ENCODE measurements at places on chromosomes 4 and X.

GRCh38 chr4:25879991-25880651, 17.3 kb upstream of the SEL1L3 start:
- no peak for DNase-seq

DNA sequence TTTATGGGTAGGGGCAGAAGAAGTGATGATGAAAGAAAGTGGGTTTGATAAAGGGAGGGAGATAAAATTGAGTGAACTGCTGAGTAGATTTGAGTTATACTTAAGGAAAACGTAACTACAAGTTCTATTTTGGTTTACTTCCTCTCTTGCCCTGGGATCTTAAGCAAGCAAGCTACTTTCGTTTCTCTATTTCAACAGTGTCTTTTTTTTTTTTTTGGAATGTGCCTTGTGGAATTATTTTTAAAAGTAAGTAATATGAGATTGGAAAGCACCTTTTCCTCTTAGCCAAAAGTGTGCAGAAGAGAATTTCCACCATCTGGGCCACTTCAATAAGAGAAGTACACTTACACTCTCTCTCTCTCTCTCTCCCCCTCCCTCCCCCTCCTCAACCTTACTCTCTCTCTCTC, 16.0 kb upstream of the C4orf36 start:
- DNase-seq, result no peak

GRCh38 chr4:36317721-36318120, 36.3 kb downstream of the DTHD1 start:
- no peak for DNase-seq

DNA sequence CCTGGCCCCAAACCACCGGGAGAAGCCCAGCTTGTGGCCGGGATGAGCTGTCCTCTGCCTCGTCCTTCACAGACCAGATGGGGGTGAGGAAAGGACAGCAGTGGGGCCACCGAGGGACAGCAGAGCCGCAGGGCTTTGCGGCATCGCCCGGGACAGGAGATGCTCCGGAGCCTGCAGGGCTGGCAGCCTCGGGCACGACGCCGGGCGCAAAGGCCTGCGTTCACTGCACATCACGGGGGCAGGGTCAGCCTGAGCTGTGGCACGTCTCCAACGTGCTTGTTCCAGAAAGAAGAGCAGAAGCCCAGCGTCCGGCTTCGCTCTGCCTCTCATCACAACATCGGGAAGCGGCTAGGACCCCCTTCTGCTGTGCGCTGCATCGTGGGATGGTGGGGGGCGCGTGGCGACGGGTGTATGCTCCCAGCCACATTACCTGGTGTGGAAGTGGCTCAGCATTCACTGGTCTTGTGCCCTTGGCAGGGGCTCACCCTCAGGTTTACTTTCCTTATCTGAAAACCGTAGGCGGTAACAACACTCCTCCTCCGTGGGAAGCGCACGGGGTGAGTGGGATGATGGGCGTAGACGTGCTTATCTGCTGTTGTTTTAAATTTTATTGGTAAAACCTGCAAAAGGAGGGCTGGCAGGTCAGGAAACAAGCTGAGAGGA, 7.4 kb downstream of the TADA2B start:
- no peak for DNase-seq

DNA sequence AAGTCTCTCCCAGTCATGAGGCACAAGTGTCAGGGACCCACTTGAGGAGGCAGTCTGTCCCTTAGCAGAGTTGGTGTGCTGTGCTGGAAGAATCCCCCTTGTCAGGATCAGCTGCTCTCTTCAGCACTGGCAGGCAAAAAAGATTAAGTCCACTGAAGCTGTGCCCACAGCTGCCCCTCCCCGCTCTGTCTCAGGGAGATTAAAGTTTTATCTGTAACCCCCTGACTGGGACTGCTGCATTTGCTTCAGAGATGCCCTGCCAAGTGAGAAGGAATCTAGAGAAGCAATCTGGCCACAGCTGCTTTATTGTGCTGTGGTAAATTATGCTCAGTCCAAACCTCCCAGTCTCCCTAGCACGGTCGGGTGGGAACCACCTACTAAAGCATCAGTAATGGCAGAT, 37.4 kb upstream of the HEPH start:
- no peak for DNase-seq

DNA sequence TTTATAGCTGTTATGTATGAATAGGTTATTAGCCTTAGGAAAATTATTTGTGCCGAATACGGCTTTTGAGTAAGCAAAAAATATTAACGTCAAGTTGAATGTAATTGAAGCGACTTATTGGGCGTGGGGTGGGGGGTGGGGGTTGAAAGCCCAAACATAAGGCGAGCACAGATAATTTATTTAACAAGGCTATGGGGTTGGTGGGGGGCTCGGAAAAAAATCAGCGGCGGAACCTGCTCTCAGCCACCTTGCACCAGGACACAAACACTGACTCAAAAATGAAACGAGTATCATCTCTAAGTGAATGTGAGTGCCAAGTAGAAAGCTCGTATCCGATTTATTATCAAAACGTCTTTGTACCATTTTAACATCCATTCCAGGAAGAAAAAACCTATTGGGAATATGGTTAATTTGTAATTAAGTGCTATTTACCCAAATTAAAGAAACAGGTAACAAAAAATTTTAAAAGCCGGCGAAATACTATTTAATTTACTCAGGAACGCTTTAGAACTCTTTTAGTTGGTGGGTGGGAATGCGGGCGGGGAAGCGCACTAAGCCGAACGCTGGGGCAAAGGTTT, 902 bp upstream of the LARP1B start:
- DNase-seq, result no peak

DNA sequence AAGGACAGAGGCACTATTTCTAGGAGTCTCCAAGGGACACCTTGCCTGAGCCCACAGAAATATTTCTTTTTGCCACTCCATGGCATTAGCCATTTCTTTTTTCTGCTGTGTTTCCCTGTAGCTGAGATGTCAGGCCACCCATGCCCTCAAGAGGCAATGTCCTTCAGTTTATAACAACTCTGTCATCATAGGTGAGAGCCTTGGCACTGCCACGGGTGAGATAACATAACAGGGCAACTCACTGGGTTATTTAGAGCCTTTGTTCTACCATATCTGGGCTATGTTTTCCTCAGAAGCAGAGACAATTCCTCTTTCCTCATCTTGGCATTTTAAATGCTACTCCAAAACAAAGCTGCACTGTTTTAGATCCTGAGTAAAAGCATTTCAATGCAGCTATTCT, 99.9 kb upstream of the MAOA start:
- no peak for DNase-seq

DNA sequence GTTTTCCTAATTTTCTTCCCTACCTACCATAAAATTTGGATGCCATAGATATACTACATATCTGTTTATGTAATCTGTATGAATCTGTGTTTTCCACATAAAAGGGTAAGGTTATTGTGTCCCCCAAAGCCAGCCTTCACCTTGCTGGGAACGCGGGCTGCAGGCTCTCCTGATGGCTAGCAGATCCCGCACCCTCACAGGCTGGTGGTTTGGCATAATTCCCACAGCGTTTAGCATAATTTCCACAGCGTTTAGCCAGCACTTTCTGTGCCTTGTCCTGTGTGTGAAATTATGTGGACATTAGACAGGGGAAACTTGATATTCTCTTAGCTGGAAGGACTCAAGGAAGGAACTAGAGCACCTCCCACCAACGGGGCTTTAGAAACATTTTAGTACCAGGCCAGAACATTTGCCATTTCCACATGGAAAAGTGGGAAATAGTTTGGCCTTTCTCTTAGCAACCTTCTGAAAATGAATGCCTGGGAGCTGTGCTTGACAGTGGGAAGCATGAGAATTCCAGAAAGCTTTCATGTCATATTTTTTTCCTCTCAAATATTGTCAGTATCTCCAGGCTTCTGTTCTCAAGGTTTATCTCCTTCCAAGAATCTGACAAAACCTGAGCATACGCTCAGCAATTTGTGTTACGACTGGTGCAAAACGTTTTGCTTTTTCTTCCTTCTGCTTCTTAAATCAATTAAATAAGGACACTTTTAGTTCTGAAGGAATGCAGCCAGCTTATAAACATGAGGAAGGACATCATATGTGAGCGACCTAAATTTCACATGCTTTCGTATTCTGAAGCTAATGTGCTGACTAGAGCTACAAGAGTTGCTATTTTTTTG, 67.9 kb downstream of the STK32B start:
- no peak for DNase-seq

- no peak for DNase-seq
These were observed 89.2 kb upstream of the SH3RF1 start for GRCh38 chr4:169359961-169360360.

- no peak for DNase-seq
These were observed 51.2 kb downstream of the TENM3 start for GRCh38 chr4:182294451-182294850.

- no peak for DNase-seq
These were observed 214.8 kb downstream of the SPATA18 start for GRCh38 chr4:52265781-52266525.

DNA sequence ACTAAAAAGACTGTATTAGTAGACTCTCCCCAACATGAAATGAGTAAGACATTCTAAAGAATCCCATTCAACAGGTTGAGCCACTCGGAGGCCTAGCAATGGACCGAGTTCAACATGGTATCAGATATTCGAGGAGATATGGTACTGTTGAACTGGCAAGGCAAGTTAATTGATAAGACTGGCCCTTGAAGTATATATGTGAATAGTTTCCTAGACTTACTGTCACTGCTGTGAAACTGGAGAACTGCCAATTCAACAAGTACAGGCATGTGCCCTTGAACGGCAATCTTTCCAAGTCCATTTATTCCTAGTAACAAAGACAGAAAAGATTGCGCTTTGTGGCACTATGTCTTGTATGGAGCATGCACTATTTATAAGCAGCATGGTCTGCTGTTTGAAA, 24.4 kb downstream of the FAT1 start:
- no peak for DNase-seq

GRCh38 chrX:154457491-154458115, 478 bp upstream of the PLXNA3 start:
- no peak for DNase-seq

DNA sequence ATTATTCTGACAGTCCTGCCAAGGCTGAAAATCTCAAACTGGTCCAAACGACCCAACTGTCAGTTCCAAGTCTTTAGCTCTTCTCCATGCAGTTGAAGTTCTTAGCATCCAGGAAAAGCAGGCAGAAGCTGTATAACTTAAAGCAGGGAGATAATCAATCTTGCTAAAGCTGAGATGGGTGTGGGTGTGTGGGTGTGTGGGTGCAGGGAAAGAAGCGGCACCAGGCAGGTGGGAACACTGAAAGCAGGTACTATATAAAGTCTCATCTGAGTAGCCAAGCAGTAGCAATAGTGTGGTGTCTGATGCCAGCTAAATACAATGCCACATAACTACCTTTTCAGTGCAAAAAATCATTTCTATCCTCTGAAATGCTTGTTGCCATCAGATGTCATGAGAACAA, 69.7 kb upstream of the EGFL6 start:
- no peak for DNase-seq

DNA sequence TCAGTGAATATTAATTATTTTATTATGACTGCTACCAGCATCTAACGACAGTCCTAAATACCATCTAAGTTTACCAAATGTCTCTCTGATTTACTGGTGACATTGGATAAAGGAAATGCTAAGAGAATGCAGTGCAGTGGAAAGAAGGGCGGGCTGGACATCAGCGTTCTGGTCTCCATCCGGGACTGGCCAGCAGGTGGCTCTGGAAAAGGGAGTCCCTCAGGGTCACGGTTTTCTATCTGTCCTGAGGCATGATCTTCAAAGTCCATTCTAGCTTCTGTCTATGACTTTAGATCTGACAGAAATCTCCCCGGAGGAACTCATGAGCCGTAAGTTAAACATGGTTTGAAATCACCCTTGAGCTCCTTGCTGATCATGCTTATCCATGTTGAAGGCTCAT, 3.3 kb downstream of the TRIM2 start:
- DNase-seq, result no peak

- DNase-seq, result no peak
These were observed 40.2 kb upstream of the ZNF81 start for GRCh38 chrX:47796433-47796906.

- DNase-seq, result no peak
These were observed 8.9 kb downstream of the MSANTD1 start for GRCh38 chr4:3257556-3258482.

DNA sequence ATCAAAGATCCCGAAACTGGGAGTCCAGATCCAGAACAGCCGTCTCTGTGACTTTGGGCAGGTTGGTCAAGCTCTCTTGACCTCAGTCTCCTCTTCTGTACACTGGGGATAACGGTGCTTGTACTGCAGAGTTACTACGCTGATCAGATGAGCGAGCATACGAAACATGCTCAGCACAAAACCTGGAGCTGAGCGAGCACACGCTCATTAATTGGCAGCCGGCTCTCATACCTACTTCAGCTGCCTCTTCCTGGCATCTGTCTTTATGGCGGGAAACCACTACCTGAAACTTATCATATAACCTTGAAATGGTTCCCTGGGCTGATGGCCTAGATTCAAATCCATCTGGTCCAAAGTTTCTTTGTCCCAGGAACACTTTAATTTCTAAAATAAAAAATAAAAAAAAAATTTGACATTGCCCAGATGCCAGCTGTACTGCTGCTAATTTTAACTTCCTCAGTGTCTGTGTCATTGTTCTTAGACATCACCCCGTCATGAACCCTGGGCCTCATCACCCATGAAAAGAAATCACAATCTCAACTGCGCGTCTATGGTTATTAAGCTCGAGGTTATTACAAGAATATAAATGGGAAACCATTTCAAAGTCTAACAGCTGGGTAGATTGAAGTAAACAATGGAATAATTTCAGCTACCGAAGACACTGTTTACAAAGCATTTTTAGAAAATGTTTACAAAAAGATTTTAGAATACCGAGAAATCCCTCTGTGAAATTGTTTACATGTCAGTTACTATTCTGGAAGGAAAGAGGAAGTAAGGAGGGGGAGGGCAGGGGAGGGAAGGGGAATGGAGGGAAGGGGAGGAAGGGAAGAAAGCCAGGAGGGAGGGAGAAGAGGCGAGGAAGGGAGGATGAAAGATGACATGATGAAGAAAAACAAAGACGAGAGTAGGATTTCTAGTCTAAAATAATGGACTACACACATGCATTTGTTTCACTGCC, 49.0 kb downstream of the CRMP1 start:
- no peak for DNase-seq

DNA sequence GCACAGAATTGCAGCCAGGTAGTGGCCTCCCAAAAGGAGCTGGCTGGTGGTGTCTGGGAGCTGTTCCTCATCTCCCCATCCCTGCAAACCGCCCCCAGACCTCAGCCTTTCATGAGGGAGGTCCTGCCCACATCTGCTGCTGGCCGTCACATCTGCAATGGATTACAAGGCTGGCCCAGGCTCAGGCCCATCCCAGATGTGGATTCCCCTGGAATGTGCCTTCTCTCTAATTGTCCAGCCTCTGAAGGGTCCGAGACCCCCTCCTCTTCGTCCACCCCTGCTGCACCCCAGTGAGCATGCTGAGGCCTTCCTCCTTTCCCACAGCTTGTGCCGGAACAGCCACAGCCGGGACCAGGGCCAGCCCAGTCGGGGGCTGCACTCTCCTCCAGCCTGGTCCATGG, 115.0 kb upstream of the NALF2 start:
- no peak for DNase-seq

GRCh38 chrX:40866893-40867292, 131.6 kb upstream of the MED14 start:
- no peak for DNase-seq

DNA sequence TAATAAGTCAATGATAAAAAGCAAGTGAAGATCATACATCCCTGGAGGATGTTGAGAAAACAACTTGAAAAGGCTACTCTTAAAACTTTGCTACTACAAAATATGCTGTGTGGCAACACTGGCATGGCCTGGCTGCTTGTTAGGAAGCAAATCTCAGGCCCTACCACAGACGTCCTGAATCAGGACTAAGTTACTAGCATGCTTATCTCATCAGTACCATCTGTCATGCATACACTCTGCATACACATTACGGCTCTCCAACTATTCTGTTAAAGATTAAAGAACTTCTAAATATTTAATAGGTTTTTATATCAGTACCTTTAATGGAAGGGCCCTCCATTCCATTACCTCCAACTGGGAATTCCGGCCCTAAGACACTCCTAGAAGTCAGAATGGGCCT, 8.2 kb downstream of the PAPSS1 start:
- DNase-seq, result no peak

Measured in right atrium auricular region (tissue), 2 donors.